ENCODE measurements at places on chromosomes 11 and 22.

GRCh38 chr11:1220941-1221721, 1.7 kb upstream of the MUC5B start:
- no peak for DNase-seq

DNA sequence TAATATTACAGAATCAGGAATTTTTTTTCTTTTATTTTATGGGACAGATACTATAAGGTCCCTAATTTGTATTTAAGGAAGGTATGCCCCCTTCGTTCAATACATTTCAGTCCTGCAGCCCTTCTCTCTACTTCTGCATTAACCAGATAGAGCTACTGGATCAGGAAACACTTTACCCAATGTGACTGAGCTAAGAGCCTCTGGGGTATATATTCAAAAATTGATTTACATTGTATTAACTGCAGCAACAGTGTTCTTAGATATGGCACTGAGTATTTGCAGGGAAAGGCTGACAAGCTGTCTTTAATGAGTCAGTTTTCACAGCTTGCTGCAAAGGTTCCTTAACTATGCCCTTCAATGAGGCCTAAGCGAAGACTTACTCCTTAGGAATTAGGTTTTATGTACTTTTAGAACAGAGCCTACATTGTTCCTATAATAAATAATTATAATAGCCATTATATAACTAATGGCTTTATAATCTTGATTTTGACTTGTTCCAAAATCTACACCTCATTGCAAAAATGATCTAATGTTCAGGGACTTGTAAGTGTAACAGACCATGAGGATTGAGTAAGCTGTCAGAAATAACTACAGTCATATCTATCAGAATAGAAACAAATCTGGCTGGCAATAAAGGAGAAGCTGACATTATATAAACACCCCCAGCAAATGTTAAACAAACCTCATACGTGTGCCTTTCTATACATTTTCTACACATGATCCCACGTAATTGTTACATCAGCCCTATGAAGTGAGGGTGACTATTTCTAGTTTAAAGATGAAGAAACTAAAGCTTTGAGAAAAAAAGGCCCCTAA, 55.0 kb downstream of the DDI1 start:
- DNase-seq: no peak

DNA sequence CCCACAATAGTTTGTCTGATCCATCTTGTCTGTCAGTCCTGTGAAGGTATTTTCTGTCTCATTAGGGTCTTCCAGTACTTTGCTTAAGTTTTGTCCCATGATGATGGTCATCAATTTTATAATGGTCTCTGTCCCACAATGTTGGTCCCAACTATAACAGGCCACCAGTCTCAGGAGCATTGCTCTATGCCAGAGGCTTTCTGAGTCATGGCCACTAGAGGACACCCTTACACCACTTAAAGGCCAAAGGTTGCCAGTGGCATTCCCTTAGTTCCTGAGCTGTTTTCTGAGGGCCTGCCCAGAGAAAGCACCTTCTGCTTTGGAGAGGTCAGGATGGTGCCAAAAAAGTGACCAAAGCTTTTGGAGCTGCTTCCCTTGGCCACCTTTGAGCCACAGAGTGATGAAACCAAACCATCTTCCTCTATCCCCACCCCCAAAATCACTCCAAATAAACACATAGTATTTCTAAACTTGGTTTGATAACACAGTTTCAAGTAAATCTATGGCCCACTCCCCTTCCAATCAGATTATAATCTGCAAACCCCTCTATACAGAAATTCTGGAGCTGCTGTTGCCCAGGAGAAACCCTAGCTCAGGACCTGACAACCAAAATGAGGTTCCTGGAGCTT, 19.3 kb downstream of the EIF3F start:
- no peak for DNase-seq

- no peak for DNase-seq
Observed at GRCh38 chr22:36608987-36609386, 80.0 kb upstream of the EIF3D start.

DNA sequence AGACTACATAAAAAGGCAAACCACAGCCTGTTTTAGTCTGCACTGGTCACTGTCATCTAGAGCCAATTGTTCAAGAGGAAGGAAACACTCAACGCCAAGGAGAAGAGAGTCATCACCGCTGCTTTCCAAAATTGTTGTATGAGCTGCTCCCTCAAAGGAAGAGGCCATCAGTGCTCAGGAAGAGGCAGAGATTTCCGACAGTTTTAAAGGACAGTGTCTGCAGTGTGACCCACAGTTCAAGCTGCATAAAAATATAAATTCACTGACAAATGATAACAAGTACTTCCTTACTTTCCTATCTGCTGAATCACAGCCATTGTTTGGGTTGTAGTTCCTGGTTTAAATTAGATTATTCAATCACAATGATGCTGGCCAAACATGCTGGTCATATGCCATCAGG, 16.4 kb downstream of the PRCP start:
- no peak for DNase-seq

GRCh38 chr11:89441606-89442005, 49.6 kb downstream of the NOX4 start:
- no peak for DNase-seq

Data from amygdala (tissue), 56 donors.